ENCODE measurements at places on chromosomes 6 and 20.

- no peak for DNase-seq
Observed at GRCh38 chr20:22795871-22796270, 211.5 kb upstream of the FOXA2 start.

- DNase-seq: peak; percentile 79
Observed at GRCh38 chr6:169800668-169801395, 49.4 kb downstream of the ERMARD start.

- no peak for DNase-seq
Observed at GRCh38 chr20:57040924-57041323, 225.5 kb downstream of the BMP7 start.

GRCh38 chr6:142500250-142500786, 198.5 kb downstream of the ADGRG6 start:
- DNase-seq: no peak

- no peak for DNase-seq
Observed at GRCh38 chr6:152401978-152402377, 235.2 kb downstream of the SYNE1 start.

Data from Ammon's horn (tissue), 1 donor.